ENCODE measurements at places on chromosomes 11 and 22. TPM values are rescaled to one million over a fixed set of nuclear protein-coding genes. Genes with fewer than 3 reads are reported as not detected.

GRCh38 chr11:111911563-111912401, at the start of gene CRYAB:
Gene CRYAB, minus strand, starts transcription at chr11:111911770. Its CDS starts 46 bp downstream, at chr11:111911724.
- DNase-seq: peak; percentile 99

DNA sequence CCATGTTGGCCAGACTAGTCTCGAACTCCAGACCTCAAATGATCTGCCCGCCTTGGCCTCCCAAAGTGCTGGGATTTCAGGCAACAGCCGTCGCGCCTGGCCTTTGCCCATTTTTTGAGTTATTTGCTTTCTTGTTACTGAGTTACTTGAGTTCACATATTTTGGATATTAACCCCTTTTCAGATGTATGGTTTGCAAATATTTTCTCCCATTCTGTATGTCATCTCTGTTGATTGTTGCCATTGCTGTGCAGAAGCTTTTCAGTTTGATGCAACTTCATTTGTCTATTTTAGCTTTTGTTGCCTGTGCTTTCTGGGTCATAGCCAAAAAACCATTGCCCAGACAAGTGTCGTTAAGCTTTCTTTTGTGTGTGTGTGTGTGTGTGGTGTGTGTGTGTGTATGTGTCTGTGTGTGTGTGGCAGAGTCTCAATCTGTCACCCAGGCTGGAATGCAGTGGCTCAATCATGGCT, 6.8 kb downstream of the TSGA10IP start:
- peak; percentile 82 for DNase-seq

The DDT gene
- 110 TPM for total RNA-seq

- DNase-seq: no peak
These were observed 49.4 kb downstream of the SMIM38 start for GRCh38 chr11:69204941-69205742.

The ZFTA gene
- 29.7 TPM for total RNA-seq

The VWCE gene
- total RNA-seq: 0.54 TPM

DNA sequence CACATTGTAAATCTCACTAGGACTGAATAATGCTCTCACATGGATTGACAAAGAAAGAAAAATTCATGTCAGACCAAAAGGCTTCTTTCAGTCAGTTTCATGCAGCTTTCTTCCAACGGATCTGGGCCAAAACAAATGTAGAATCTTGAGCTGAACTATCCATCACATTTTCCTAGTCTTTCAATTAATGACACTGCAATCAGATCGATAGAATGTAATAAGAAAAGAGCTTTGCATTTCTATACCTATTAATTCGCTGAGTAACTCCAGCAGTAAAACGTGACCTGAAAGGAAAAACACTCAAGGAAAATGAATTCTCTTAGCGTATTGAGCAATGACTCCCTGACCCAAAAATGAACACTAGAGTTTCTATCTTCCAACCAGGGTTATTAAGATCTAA, 194.8 kb upstream of the BLID start:
- no peak for DNase-seq

DNA sequence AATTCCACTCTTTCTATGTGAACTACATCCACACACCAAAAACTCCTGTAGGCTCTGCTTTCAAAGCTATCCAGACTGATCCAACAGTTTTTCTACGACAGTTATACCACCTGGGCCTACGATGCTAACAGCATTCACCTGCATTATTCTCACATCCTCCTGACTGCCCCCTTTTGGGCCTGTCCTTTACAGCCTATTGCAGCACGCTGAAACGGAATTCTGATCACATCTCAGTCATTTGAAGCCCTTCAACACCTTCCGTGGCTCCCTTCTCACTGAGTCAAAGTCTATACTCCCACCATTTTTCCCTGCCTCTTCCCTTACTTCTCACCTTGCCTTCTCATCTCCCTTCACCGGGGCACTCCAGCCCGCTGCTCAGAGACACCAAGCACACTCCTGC, 791.3 kb upstream of the KIRREL3 start:
- DNase-seq: no peak

The SCUBE2 gene
- total RNA-seq: 1.2 TPM

GRCh38 chr22:48820481-48821345, 1007.0 kb downstream of the BRD1 start:
- DNase-seq: no peak

GRCh38 chr11:61062181-61062930, 39.9 kb upstream of the CD5 start:
- no peak for DNase-seq

GRCh38 chr22:21865041-21865440, 2.4 kb downstream of the MAPK1 start:
- DNase-seq: peak; percentile 25

The RBFOX2 gene
- total RNA-seq: 107 TPM

GRCh38 chr11:44457862-44458261, 107.6 kb upstream of the CD82 start:
- no peak for DNase-seq

DNA sequence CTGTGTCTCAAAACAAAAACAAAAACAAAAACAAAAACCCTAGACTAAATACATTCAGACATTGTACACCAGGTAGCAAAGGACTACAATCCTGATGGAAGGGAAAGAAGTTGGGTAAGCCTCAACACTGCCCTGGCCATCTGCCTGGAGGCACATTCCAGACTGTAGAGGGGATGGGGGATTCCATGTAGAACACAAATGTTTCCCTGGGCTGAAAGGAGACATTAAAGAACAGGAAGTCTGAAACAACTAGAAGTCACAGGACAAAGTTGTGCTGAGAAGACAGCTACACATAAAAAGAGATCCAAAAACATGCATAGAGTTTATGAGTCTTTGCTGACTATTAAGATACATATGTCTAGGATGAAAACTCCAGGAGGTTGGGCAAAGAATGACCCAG, 83.9 kb downstream of the RRAS2 start:
- DNase-seq: no peak

The TBX1 gene
- 27.9 TPM for total RNA-seq

DNA sequence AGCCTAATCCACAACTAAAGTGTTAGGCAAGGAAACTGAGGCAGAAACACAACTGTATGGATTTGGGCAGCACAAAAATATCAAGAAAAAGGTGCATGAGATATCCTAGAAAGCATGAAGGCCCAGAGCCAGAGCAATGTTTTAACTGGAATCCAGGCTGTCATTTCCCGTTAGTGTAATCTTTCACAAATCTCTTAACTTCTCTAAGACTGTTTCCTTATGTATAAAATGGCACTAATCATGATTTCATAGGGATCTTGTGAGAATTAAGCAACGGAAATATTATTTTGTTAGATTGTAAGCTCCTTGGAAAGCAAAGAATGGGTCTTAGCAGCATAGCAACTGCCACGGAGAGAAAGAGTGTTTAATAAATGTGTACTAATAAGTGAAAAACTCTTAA, 14.7 kb upstream of the SYTL2 start:
- DNase-seq: no peak

- DNase-seq: no peak
These were observed 61.4 kb downstream of the C11orf58 start for GRCh38 chr11:16799890-16800289.

The CST6 gene
- 53.1 TPM for total RNA-seq

GRCh38 chr22:35275580-35275979, 18.3 kb downstream of the HMGXB4 start:
- no peak for DNase-seq

GRCh38 chr11:119406005-119406404, 17.0 kb downstream of the THY1 start:
- DNase-seq: no peak

The INPPL1 gene
- total RNA-seq: 90.5 TPM

DNA sequence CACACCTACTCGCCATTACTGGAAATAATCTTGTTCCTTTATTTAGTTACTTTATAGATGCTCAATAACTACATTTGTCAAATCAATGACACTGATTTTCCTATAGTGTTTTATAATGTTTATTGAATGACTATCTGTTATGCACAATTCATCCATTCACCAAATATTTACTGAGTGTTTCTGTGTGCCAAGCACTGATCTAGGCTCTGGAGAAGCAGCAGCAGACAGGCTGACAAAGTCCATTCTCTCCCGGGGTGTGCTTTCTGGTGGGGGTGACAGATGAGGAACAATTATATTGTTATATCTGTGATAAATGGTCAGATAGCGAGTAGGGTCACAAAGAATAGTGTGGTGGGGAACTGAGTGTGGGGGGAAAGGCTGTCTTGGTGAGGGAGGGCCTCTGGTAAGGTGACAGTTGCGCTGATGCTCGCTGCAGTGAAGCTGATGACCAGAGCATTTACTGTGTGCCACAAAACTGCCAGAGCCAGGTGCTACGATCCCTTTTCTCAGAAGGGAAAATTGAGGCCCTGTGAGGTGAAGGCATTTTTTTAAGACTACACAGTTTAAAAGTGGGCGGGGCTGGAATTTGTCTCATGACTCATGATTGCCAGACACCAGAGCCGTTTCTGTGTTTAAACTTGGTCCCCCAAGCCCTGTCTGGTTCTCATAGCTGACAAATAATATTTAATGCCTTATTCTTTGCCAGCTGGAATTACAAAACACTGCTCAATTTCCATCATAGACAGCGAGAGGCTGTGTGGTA, 10.2 kb downstream of the PACS1 start:
- no peak for DNase-seq

- DNase-seq: no peak
These were observed 199.2 kb upstream of the POU2AF2 start for GRCh38 chr11:111046291-111046690.

DNA sequence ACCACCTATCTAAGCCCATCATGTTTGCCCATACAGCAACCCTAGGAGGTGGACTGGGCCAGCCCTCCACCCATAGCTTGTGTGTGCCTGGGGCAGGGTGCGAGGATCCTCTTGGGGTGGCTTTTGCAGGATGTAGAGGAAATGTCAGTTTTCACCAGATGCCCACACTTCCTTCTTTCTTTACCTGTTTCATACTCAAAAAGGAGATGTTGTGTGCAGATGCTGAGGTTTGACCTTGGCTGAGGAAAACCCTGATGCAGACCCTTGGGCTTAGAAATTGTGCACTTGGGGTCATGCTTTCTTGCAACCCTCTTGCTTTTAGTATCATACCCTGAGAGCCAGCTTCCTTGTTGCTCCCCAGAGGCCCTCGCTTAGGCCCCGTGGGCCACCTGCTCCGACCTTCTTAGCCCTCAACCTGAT, 2.2 kb downstream of the HTR3A start:
- DNase-seq: no peak

GRCh38 chr11:120824242-120824641, 199.7 kb upstream of the TBCEL start:
- no peak for DNase-seq

The MS4A10 gene
- not detected for total RNA-seq

The MAP6 gene
- 9.4 TPM for total RNA-seq

GRCh38 chr11:1834779-1835670, at the start of gene SYT8:
Gene SYT8, plus strand, starts transcription at chr11:1834990. Its CDS starts 116 bp downstream, at chr11:1835106.
- DNase-seq: no peak

The USP2 gene
- total RNA-seq: 4.3 TPM

The B4GALNT4 gene
- not detected for total RNA-seq

DNA sequence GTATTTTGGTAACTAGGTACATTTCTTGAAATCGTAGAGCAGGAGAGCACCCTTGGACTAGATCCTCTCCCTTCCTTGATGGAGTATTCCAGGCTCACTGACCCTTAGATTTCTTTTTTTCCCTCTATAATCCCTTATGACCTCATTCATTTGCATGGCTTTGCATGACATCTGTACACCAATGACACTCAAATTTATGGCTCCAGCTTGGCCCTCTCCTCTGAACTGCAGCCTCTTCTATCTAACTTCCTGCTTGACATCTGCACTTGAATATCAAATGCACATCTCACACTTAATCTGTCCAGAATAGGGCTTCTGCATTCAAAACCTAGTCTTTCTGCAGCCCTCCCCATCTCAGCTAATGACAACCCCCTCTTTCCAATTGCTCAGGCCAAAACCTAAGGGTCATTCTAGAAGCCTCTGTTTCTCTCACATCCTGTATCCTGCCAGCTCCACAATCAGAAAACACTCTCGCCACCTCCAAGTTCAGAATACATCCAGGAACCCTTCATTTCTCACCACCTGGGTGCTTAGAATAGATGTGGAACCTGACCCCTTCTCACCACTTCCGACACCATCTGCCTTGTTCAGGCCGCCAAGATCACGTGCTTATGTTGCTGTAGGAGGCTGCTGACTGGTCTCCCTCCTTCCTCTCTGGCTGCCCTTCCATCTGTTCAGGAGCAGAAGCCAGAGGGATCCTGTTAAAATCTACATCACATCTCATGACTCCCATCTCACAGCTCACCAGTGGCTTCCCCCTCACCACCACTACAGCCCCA, 138.9 kb upstream of the MTNR1B start:
- no peak for DNase-seq

The LSP1 gene
- total RNA-seq: 13.7 TPM

The SERHL2 gene
- not detected for total RNA-seq

Data from thyroid gland (tissue), 4 donors.